NCI-H446 (cell line): ENCODE measurements at places on chromosomes 1 and 21.
A peak's percentile ranks its signal among the peaks of the same experiment; 100 is the strongest.

DNA sequence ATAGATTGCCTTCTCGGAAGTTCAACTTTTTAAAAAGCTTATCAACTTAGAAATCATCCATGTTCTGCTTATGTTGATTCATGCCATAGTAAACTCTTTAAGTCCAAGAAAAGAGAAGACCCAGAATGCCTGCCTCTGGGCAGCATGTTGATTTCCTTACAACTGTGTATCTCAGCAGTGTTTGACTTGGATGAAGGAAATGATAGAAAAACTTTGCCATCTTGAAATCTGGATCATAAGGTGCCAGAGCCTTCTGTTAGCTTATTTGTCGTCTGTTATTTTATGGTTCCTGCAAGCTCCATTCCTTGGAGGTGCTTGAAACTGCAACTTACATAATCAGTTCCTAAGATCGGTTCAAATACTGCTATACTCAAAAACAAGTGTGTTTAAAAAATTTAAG, 124.5 kb downstream of the ATP5PO start:
- DNase-seq = no peak

DNA sequence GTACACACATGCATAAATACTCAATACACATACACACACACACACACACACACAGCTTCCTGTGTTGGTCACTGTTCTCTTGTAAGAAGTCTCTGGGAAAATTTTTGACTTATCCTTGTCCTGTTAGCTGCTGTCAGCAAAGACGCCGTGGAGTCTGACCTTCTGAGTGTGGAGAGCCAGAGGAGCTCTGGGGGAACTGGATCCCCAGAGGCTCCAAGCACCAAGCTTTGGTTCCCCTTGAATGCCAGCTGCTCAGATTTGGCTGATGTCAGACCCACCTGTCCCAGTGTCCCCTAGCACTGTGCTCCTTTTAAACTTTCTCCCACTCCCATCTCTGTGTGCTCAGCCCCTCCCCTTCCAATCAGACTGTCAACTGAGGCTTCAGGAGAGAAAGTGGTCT, 319.1 kb downstream of the CAMTA1 start:
- DNase-seq = no peak

DNA sequence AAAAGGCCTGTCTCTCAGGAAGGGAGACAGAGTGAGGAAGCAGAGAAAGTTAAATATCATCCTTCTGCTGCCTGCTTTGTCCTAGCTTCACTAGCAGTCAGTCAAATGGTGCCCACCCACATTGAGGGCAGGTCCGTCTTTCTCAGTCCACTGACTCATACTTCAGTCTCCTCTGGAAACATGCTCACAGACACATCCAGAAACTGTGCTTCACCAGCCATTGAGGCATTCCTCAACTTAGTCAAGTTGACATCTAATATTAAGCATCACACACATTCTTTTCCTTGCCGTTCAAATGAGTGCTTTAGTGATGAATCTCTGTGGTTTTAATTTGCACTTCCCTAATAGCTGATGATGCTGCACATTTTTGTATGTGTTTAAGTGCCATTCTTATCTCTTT, 777.8 kb upstream of the PRMT6 start:
- no peak for DNase-seq

- DNase-seq = no peak
These were observed 18.5 kb upstream of the GBP3 start for GRCh38 chr1:89041119-89041641.

GRCh38 chr1:72000809-72001208, 281.5 kb downstream of the NEGR1 start:
- DNase-seq = no peak

GRCh38 chr1:237932816-237933215, 42.1 kb upstream of the ZP4 start:
- no peak for DNase-seq

GRCh38 chr21:17451364-17451891, 61.4 kb upstream of the CXADR start:
- DNase-seq = peak; percentile 44

DNA sequence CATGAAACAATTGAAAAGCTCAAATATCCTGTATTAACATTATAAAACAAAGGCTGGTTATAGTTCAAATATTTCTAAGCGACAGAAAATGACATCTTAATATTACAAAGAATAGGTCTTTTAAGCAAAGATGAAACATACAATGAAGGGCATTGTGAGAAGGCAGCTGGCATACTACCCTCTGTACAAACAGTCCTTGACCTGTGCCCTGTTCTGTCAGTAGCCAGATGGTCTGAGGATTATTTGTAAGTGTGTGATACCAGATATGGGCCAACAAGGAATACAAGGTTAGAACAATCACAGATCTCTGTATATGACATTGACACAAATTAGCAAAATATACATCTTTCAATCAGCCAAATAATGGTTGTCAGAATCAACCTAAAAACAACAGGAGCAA, 1350.4 kb downstream of the AMY1C start:
- peak; percentile 49 for DNase-seq

DNA sequence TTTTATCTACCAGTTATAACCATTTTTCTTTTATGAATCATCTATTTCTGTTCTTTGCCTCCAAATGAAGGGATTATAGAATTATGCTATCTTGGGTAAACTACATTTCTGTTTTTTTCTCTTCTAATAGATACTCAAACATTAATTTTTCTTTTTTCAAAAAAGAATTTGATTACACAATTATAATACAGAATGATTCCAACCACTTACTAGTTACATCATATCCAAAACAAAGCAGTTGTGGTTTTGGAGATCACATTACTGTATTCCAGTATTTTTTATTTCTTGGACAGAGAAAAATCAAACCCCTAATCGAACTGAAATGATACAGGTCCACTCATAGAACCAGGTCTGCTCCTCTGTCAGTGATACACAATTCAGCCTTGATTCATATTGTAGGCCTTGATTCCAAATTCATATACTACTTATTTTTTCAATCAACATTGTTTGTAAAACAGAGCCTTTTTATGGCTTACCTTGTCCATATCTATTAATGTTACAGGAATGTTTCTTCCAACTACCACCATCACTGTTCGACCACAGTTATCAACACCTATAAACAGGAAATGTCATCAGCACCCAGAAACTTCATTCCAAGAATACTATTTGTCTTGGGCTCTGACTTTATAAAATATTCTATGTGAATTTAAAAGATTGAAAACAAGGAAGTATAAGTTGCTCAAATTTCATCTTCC, 43.2 kb downstream of the GDAP2 start:
- DNase-seq = no peak

DNA sequence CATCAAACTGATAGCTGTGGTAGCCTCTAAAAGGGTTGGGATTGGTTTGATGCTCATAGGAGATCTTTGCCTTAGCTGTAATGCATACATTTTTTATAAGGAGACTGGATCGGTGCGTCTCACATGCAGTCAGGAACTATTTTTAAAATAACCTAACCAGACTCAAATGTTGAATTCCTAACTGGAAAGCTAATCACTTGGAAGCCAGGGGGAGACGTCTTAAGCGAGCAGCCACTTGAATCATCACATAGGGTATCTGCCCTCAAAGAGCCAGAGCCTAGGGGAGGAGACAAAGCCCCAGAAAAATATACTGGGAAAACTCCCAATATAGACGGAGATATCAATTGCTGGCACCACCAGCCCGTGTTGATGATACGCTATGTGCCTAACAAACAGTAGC, 61.7 kb upstream of the PUM1 start:
- no peak for DNase-seq

- no peak for DNase-seq
These were observed 1197.0 kb downstream of the AMY1C start for GRCh38 chr1:104946558-104947210.

DNA sequence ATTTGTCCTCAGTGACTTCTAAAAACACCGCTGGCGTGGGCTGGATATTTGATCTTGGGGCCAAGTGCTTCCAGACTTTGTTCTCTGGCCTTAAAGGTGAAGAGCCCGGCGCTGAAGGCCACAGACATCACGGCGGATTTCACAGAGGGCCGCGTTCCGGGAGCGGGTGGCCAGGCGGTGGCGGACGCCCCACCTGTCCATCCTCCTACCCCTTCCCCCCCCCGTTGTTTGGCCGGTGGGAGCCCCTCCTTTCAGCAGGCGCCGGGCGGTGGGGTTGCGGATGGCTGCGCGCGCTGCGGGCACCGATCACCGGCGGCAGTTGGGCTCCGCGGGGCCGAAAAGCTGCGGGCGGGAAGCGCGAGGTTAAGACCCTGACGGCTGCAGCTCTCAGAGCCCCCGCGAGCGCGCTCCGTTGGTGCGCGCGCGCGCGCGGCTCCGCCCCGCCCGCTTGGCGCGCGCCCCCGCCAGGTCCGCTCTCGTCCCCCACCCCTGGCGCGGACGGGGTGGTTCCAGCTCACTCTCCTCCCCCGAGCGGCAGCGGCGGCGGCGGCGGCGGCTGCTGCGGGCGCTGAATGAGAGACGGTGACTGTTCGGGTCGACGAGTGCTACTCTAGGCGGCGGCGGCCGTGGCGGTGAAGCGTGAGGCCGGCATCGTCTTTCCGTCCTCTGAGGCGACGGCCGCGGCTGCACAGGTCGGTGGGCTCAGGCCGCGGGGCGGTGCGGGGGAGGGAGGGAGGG, at the start of gene RALGPS2:
RALGPS2 (plus strand) TSS at position 517 of the 738 bp plus-strand sequence. CDS start 51,521 bp downstream, outside the sequence.
- no peak for DNase-seq

DNA sequence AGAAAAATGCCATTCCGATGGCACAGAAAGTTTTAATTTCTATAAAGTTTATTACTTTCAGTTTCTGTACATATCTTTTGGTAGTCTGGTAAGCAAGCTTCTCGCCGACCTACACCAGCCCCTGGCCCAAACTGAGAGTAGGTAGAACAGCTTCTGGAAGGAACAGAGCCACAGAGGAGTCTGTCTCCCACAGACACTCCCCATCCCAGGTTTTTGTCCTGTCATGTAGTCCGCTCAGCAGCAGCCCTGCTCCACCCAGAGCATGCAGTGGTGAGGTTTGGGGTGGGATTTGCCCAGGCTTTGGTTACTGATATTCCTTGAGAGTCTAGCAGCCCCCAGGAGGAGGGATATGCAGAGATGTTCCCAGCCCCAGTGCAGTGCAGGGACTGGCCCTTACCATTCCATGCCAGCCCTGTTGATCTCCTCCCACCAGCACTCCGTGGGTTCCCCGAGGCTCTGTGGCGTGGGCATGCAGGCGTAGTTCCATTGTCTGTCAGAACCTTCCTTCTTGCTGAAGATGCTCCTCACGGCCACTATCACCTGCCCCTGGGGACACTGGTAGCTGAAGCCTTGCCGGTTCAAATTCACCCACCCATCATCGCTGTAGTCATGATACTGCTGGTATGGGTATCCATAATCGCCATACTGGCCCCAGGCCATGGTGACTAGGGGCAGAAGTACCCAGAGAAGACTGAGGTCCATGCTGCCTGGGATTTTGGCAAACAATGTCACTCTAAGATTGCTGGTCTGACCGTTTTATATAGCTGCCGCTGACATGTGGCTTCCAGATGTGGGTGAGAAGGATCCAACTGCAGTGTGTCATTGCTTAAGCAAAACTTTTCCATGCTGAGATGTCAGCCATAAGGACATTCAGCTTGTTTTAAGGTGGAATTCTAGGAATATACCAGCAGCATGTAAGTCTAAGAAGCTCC, at the start of gene DPT:
DPT (minus strand) TSS at position 734 of the 932 bp plus-strand sequence; CDS start at position 702, 32 bp downstream.
- DNase-seq = no peak

DNA sequence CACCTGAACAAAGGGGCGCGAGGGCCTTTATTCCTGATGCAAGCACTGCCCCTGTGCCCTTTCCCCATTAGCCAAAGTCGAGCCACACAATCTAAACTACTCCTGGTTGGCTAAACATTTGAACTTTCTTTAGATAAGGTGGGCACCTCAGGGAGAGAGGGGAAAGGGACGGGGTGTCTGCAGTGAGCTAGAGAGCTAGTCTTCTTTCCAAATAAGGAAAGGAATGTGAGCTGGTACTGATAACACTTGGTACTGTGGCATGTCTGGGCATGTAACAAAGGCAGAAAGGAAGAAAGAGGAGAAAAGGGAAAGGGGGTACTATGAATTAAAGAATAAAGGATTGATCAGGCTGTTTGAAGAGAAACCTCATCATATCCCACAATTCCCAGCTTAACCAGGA, 62.8 kb downstream of the OVGP1 start:
- DNase-seq = no peak

DNA sequence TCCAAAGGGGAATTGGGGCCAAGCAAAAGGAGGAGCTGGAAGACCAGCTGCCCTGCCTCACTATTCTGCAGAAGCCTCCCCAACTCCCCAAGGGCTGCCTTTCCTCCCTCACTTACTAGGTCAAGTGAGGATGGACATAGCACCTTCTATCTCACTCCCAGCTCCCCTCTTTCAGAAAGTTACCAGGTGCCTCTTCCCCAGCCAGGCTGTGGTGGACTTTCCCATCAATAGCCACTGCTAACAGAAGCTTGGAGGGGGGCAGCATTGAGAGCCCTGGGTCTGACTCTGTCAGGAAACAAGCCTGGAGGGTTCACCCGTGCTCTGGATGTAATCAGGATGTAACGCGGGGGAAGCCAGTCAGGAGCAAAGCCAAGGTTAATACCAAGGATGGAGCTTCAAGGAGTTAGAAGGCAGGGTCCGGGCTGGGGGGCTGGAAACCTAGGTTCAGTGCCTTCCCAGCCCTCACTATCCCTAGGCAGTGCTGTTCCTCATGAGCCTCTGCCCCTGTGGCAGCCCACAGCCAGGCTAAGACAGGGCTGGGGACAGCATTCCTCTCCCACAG, 127.8 kb upstream of the NGF start:
- no peak for DNase-seq

DNA sequence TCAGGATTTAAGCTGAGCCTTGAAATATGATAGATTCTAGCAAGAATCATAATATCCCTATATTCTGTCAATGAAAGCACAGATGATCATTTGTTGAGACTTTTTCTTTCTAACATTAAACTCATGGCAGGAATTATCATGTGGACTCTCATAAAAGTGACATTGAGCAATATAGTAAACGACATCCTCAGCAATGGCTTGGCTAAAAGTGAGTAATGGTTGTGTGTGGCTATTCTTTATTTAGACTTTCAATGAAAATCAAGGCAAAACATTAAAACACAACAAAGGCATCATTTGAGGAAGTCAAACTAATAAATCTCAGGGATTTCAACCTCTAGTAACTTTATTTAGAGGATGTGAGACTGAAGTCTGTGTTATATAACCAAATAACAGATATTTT, 257.8 kb upstream of the ADGRL4 start:
- no peak for DNase-seq

GRCh38 chr1:217150366-217150765, 427.1 kb upstream of the ESRRG start:
- no peak for DNase-seq

DNA sequence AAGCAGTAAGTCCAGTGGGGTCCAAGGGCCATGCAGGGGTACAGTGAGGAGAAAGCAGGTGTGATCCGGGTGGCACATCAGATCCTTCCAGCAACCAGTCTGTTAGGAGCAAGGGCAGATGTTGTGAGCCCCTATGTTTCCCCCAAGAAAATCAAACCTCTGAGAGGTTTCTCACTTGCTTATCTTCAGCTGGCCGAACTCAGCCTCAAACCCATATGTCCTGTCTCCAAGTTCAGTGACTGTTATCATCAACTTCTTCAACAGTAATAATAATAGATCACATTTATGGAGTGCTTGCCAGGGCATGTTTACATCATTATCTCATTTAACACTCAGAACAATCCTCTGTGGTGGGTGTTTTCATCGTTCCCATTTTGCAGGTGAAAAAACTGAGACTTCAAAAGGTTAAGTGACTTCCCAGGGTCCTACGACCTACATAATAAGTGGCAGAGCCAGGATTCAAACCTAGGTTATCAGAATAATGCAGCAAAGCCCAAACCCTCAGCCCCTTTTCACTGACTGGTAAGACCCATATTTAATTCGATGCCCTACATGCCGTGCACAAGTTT, 3.3 kb downstream of the CAPN2 start:
- no peak for DNase-seq

GRCh38 chr1:108706643-108707042, 6.1 kb upstream of the FNDC7 start:
- no peak for DNase-seq
